Activated CD4-positive, alpha-beta T cell treated with anti-CD3 and anti-CD28 coated beads for 4 hours (primary cell): ENCODE measurements at places on chromosomes 1 and 21.

DNA sequence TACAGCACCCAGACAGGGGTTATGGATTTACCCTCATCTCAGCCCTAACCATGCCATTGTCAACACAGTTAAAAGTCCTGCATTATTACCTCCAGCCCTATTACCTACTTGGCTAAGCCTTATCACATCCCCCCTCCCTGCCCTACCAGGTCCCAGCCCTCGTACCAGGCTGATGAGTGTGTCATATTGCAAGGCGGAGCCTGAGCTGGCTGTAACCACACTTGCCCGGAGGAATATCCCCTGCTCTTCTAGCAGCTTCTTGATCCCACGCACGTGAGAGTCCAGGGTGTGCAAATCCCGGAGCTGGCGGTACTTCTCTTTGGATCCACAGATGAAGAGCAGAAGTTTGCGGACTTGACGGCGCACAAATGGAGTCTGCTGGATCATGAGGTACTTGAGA, 87.4 kb downstream of the UBR4 start:
- no peak for DNase-seq

GRCh38 chr21:44405091-44405947, 50.0 kb upstream of the LRRC3 start:
- no peak for DNase-seq

- DNase-seq, result no peak
These were observed 85.1 kb downstream of the ENAH start for GRCh38 chr1:225567789-225568188.

- DNase-seq, result no peak
These were observed 185.0 kb upstream of the KCNK2 start for GRCh38 chr1:214897581-214897980.

- peak; percentile 71 for DNase-seq
These were observed 14.4 kb downstream of the ABCG1 start for GRCh38 chr21:42233067-42233961.

- DNase-seq, result no peak
These were observed 61.4 kb downstream of the FASLG start for GRCh38 chr1:172720339-172720738.

- no peak for DNase-seq
These were observed 372.2 kb upstream of the PKN2 start for GRCh38 chr1:88311907-88312306.

GRCh38 chr1:23930270-23930669, 17.1 kb upstream of the CNR2 start:
- no peak for DNase-seq

DNA sequence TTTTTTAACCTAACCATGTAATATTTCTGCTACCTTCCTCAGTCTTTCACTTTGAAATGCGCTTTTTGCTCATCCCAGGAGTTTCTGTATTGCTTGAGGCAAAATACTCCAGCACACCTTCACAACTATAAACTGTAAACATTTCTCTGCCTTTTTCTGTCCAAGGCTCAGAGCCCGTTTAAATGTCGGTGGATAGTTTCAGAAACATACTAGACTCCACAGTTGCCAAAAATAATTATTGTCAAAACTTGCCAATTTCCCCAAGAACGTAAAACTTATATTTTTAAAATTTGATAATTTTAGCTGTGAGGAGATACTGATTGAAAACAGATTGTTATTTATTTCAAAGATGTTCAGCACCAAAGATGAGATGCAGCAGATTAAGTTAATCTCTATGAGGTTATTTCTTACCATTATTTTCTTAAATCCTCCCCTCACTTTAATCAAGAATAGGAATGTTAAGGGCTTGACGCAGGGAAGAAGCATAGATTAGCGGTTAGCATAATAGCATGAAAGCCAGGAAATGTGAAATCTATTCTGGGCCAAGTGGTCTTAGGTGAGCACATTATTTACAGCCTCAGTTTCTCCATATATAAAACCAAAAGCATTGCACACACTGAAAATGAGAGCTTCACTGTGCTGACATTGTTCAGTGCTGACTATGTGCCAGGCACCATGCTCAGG, 91.5 kb upstream of the ESRRG start:
- DNase-seq, result no peak

DNA sequence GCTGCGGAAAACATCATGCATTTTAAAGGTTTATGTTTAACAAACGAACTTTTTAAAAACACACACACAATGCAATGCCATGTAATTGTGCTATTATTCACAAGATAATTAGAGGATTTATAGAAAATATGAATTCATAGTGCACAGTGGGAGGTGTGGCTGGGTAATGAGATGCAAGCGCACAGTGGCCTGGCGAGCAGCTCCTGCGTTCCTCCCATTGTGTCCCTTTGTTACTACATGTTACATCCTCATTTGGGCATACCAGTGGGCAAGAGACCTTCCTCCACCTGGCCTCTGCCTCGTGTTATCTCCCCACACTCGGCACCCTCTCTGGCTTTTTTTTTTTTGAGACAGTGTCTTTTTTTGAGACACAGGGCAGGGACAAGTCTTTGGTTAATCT, 30.0 kb upstream of the TENT5B start:
- no peak for DNase-seq

- no peak for DNase-seq
These were observed 274.9 kb downstream of the RRAGC start for GRCh38 chr1:38584448-38585355.

GRCh38 chr1:36109041-36109679, 15.9 kb downstream of the COL8A2 start:
- no peak for DNase-seq

GRCh38 chr1:89711140-89711778, 78.3 kb downstream of the LRRC8C start:
- no peak for DNase-seq

DNA sequence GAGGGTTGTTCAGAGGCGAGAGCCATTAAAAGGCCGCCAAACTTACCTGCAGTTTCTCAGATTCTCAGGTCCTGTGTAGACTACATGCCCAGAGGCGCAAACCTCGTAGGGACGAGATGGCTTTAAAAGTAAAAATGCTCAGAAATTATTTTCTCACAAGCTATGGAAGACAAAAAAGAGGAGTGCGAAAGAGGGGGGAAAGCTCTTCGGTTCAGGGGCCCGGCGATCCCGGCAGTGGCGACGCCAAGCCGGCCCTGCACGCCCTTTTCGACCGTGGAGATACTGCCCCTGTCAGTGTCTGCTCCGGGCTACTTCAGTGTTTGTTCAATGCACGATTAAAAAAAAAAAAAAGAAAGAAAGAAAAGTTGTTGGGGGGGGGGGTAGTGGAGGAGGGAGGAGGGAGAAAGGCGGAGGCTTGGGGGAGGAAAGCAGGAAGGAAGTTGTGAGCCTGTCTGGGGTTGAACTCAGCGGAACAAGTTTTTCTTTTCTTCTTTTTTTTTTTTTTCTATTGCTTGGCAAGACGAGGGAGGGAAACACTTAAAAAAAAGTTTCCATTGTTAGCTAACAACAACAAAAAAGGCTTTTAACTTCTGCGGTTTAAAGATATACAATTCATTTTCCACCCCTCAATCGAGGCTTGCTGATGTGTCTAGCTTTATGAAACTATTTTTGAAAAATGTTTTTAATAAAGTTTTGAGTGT, at the start of gene ITPKB:
ITPKB (minus strand) TSS at position 288 of the 701 bp plus-strand sequence. CDS start 1,824 bp downstream, outside the sequence.
- DNase-seq, result peak; percentile 66

- no peak for DNase-seq
These were observed 246.5 kb downstream of the TOMM20 start for GRCh38 chr1:234881893-234882771.

- DNase-seq, result no peak
These were observed 5.7 kb downstream of the RGS5 start for GRCh38 chr1:163197022-163197421.

- DNase-seq, result no peak
These were observed 39.1 kb upstream of the EFCAB14 start for GRCh38 chr1:46757956-46758528.

DNA sequence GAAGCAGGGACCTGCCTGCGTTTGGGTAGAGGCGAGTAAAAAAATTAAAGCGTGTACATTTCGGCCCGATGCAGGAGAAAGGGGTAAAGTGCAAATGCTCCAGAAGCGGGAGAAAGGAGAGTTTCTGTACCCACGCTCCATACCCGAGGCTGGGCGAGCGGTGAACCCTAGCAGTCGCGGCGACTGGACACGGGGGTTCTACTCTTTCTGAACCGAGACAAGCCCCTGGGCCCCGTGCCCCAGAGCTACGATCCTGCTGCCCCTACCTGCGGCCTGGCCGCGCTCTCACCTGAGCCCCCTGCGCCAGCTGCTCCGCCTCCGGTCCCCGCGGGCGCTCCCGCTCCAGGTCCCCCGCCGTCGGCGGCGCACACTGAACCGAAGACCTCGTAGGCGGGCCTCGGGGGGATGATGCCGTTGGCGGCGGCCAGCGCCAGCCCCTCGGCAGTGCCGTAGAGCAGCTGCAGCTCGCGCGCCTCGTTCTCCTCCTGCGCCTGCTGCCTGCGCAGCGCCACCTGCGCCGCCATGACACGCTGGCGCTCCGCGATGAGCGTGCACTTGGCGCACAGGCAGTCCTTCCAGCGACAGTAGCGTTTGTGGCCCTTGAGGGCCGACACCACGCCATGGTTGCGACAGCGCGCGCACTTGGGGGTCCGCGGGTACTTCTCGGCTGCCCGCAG, 2.4 kb downstream of the DMRTA2 start:
- DNase-seq, result no peak

- peak; percentile 73 for DNase-seq
These were observed at the start of gene BMP8A for GRCh38 chr1:39491146-39491921. TSS of gene BMP8A (plus strand) at chr1:39491636. CDS start at chr1:39491992, 356 bp downstream.

- DNase-seq, result no peak
These were observed at the start of gene AGRN for GRCh38 chr1:1020000-1020404. TSS of gene AGRN (plus strand) at chr1:1020120. CDS start at chr1:1020173, 53 bp downstream.

GRCh38 chr1:31591425-31592093, 15.2 kb downstream of the TINAGL1 start:
- no peak for DNase-seq

DNA sequence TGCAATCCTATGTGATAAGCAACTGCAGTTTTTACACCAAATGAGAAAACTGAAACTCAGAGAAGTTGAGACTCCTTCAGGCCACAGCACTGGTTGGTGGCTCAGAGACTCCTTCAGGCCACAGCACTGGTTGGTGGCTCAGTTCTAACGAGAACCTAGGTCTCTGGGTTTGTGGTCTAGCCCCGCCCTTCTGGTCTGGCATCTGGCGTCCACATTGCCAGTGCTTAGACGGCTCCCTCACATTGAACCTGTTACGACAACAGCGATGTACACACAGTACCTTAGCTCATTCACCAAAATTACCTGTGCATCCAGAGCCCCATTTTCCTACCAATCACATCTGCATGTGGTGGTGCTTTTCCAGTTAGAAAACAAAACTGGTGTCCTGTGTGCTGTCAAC, 66.1 kb downstream of the NID1 start:
- DNase-seq, result peak; percentile 28

DNA sequence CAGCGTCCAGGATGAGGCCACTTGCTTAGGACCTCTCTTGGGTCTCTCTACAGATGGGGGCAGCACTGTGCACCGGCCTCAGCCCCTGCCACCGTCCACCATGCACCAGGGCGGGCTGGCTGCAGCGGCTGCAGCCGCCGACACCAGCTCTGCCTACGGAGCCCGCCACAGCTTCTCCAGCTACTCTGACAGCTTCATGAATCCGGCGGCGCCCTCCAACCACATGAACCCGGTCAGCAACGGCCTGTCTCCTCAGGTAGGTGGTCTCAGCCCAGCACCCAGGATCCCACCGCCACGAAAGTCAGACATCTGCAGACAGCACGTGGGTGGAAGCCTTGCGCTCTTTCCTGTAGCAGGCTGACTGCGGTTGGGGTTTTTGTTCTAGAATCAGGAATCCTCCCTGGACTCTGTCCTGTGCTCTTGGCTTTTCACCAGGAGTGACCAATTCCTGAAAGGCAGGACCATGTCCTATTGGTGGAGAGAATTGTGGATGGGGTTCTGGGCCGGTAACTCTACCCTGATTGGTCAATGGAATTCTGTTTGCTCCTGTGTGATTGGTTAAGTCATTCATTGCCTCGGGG, 72.5 kb downstream of the PAX7 start:
- DNase-seq, result no peak

GRCh38 chr1:25033828-25034705, 104.0 kb upstream of the RUNX3 start:
- DNase-seq, result no peak

DNA sequence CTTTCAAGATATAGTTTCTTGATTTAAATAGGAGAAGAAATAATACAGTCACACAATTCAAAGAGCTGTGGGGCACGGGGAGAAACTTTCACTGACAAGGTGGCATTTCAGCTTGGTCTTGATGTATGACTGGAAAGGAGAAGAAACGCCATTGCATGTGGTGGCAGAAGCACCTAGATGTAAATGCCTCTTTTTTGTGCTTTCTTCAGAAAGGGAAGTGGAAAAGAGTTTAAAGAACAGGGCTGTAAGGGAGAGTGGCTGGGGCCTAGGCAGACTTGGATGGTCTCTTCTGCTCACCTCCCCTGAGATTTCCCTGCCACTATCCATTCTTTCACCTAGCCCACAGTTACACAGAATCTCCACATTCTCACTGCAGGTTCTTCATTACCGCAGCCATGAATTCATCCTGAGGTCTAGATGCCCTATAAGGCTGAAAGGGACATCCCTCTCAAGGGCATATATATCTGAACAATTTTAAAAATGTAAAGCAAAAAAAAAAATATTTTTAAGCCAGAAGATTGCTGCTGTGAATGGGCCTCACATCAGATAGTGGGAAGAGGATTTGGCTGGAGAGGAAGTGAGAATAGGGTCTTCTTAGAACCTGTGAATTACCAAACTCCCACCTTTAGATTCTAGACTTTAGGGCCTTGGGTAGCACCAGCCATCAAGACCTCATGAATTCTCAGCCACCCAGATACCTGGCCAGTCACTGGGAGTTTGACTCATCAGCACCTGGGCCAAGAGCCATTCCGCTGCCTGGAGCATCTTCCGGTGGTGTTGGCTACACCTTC, 23.4 kb downstream of the CACNA1E start:
- DNase-seq, result no peak

DNA sequence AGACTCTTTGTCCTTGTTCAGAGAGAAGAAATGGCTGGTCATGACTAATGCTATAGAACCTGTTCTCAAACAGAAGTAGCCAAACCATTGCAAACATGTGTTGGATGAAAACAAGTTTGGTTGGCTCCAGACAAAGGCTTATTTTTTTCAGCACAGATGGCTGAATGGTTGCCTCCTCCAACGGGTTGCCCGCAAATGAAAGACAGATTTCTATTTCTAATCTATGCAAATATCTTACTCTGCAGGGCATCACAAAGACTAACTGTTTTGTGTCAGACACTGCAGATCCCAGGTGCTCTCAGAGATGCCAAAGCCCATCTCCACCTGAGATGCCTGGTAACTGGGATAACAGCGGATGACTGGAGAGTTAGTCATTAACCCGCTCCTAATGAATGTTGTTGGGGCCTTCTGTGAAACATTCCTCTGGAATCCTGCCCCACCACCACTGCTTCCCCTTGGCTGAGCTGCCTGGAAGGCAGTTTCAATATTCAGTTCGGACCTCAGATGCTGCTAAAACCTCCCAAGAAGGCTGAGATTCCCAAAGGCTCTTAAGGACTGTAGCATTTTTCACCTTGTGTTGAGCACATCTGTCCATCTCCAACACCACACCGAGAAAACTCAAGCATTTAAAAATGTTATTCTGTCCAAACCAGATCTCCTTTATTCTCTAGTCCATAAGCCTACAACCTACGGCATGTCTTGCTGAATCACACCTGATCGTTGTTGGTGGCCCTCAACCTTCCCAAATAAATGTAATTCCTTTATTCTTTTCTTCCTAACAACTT, 104.4 kb downstream of the PTPN14 start:
- DNase-seq, result no peak

- no peak for DNase-seq
These were observed 14.1 kb downstream of the EPS15 start for GRCh38 chr1:51504806-51505525.
